Gastrocnemius medialis (tissue), 4 donors: ENCODE measurements at places on chromosomes 5 and 9.
A peak's percentile ranks its signal among the peaks of the same experiment; 100 is the strongest.

- no peak for DNase-seq
These were observed 8.1 kb downstream of the LAMC3 start for GRCh38 chr9:131017067-131017466.

DNA sequence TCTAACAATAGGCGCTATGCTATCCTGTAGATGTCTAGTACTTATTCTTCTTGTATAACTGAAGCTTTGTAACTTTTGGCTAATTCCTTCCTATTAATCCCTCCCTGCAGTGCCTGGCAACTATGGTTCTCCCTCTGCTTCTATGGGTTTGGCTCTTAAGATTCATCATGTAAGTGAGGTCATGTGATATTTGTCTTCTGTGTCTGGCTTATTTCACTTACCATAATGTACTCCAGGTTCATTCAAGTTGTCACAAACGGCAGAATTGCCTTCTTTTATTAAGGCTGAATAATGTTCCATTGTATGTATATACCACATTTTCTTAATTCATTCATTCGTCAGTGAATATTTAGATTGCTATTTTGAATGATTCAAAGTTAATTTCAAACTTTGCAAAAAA, 149.9 kb upstream of the GAS1 start:
- no peak for DNase-seq

GRCh38 chr5:141522301-141522700, 33.4 kb downstream of the PCDHGC5 start:
- DNase-seq, result no peak

GRCh38 chr5:2128686-2129355, 246.1 kb upstream of the IRX4 start:
- DNase-seq, result no peak

- peak; percentile 32 for DNase-seq
These were observed at the start of gene CD74 for GRCh38 chr5:150412319-150413175. Gene CD74 (minus strand): TSS chr5:150412910. CDS start chr5:150412749, 161 bp downstream.
